ENCODE measurements at places on chromosomes 6 and 20.

GRCh38 chr20:37442986-37443385 lies 78.1 kb upstream of the NNAT start:
- no peak for DNase-seq

DNA sequence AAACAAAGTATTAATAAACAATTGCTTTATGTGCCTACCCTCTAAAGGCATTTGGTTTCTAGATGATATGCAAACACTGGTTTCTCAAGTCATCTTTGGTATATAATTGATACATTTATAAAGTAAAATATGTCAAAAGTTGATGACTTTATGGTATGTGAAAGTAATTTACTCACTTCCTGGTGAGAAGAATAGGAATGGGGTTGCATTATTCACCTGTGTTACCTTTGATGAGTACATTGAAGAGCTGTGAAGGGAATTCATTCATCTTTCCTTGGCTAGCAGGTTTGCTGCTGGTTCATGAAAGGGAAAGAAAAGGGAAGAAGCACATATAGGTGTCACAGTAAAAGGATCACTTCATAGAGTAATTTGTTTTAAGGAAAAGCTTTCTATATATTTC lies 20.4 kb downstream of the RNF217 start:
- DNase-seq, result no peak

GRCh38 chr20:59667981-59668515 lies 63.7 kb downstream of the PHACTR3 start:
- DNase-seq, result no peak

GRCh38 chr6:62371453-62372210 lies 85.6 kb upstream of the KHDRBS2 start:
- no peak for DNase-seq

DNA sequence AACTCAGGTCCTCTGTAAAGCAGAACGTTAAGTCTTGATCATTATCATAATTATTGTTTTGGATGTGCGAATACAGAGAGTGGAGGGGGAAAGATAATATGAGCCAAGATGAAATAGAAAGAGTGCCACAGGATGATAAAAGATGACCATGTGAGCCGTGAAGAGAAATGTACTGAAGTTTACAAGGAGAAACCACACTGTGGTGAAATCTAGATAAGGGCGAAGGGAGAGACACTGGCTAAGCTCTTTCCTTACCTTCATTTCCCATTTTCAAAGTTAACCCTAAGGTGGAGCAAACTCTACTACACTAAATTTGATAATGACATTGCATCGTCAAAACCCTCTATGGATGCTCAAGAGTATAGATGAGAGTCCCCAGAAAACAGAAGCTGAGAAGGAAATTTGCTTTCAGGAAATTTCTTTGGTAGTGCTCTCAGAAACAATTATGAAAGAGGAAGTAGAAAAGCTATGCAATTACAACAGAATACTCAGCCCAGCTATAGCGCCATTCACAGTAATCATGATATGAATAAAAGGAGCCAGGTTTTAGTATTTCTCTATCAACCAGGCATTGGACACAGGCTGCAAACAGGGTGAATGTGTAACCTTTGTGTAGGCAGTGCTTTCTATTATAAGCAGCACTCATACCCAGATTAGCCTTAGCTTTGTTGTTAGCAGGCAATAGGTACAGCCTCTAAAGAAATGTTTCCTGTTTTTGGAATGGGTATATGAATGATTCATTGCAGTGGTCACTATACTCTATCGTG lies 1080.7 kb downstream of the GRIK2 start:
- no peak for DNase-seq

GRCh38 chr20:45012682-45013302 lies 46.5 kb downstream of the STK4 start:
- no peak for DNase-seq
